ENCODE measurements at places on chromosomes 13 and 19.

DNA sequence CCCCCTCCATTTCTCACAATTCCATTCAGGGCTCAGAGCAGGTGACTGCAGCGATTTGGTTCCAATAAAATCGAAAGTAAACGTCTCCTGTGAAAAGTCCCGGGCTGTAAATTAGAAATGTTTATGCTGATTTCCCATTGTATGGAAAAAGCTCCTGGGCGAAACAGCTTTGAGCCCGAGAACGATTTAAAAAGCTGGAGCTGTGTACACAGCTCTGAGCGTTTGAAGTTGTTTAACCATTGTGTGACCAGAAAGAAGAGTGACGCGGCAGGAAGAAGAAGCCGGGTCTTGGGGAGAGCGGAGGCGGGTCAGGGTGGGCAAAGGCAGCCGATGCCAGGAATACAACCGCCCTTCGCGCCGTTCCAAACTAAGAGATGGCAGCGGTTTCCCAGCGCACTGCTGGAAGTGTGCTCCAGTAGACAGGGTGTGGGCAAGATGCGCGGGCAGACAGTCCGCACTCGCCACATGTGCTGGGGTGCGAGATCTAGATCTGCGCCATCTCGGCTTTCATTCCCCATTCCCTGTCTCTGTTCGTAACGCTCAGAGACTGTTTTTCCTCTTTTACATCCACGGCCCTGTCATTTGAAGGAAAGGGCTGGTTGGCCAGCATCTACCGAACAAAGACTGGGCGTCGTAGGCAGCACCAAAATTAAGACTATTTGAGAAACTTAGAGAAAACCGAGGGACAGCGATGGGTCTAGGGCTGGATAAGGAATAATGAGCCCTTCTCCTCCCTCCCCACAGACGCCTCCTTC is 960 bp upstream of the GSX1 start:
- DNase-seq = no peak

- no peak for DNase-seq
Observed at GRCh38 chr13:74074723-74075122, 59.5 kb downstream of the KLF12 start.

DNA sequence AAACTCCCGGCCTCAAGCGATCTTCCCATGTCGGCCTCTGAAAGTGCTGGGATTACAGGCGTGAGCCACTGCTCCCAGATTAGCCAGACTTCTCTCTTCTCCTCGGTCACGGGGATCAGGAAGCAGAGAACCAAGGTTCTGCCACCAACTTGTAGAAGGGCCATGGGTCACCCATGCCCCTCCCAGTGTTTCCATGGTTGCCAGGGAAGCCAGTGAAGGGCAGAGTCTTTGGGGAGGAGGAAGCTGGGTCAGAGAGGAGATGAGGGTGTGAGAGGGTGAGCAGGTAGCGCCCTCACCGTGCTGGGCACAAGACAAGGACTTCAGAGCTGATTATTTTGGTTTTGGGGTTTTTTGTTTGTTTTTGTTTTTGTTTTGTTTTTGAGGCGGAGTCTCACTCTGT is 77.1 kb downstream of the GNG7 start:
- DNase-seq = no peak

- DNase-seq = no peak
Observed at GRCh38 chr19:29120466-29120865, 92.5 kb downstream of the UQCRFS1 start.

GRCh38 chr19:44943801-44944249 is 1.8 kb downstream of the APOC4 start:
- DNase-seq = no peak

GRCh38 chr19:35055715-35056179 is 14.2 kb downstream of the HPN start:
- DNase-seq = no peak

- no peak for DNase-seq
Observed at GRCh38 chr13:43127827-43128226, 104.4 kb downstream of the DNAJC15 start.

DNA sequence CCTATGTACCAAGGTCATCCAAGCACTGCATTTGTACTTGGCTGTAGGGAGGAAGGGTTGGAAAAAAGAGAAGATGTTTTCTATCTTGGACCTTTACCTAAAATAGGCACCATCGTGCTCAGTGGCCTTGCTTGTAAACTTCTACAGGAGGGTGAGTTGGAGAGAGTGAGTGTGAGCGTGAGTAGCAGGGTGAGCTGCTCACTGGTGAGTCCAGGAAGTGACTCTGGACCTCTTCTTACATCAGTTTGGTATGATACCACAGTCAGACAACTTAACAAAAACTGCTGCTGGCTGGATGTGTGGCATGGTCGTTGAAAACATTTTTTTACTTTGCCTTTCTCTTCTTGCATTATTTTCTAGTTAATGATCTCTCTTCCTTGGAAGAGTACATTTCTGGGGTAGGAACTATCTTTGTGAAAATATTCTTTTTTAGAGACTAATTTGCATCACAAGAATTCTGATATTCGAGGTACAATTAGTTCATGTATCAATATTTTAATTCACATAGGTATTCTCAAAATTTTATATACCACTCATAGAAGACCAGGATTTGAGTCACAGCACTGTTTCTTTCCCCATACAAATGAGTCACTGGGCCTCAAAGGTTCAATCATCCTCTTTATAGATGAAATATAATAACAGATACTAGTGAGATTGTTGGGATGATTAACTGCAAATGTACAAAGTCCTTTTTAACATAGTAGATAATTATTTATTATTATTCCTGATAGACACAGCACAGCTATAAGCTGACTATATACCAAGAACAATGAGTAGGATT is 651 bp downstream of the SERPINE3 start:
- no peak for DNase-seq

GRCh38 chr19:44260343-44260681 is 626 bp downstream of the ZNF233 start:
- no peak for DNase-seq

- no peak for DNase-seq
Observed at GRCh38 chr13:46660416-46660815, 107.4 kb downstream of the LRCH1 start.

GRCh38 chr19:8702350-8702749 is 3.8 kb upstream of the ACTL9 start:
- DNase-seq = no peak

GRCh38 chr13:28041501-28041900 is 53.0 kb upstream of the URAD start:
- no peak for DNase-seq

GRCh38 chr19:10086591-10087192 is 575 bp downstream of the SHFL start:
- no peak for DNase-seq

DNA sequence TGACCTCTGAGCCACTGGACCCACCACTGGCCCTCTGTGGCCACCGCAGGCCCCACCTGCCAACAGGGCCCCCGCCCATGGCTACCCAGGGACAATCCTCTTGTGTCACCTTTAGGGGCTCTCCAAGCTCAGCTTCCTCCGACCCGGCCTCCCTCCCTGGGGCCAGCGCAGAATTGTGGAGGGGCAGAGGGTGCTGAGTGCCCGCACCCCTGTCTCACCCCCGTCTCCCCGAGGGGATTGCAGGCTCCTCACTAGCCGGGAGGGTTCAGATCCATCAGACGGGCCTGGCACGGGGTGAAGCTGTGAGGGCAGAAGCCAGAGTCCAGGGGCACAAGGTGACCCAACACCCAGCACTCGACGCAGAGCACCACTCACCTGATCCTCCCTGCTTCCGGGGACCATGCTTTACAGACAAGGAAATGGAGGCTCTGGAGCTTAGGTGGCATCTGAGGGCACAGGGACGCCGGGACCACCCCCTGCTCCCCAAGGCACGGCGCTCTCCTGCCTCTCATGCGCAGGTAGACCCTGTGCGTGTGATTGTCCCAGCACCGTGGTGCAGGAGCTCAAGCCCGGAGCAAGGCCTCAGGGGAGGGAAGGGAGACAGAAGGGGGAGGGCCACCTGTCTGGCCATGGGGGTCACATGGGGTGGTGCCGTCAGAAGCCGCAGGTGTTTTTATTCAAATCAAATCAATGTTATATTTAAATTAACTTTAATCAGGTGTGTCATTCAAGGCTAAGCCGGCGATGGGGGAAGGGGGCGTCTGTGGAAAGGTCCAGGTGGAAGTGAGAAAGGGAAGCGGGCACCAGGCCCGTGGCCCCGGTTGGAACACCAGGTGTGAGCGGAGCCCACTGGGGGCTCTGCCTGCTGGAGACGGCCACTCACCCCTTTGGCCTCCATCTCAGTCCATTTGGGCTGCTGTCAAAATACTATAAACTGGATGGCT is 21.6 kb upstream of the SPACA7 start:
- DNase-seq = no peak

- DNase-seq = no peak
Observed at GRCh38 chr19:15114153-15114540, 6.9 kb downstream of the SYDE1 start.

DNA sequence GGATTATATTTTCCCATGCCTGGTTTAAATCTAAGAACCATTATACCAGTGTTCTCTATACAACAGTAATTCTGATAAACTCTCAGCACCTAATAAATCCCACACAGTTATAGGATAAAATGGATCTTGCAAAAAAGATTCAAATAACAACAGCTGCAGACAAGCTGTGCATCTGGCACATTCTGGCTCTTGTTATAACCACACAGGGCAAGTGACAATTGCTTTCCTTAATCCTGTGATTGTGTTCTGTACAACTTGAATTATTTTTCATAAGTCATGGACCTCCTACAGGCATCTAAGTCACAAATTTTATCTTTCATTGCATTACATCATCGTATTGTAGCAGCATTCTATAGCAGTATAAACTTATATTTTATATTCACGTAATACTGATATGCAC is 948.3 kb downstream of the SLITRK1 start:
- DNase-seq = no peak

DNA sequence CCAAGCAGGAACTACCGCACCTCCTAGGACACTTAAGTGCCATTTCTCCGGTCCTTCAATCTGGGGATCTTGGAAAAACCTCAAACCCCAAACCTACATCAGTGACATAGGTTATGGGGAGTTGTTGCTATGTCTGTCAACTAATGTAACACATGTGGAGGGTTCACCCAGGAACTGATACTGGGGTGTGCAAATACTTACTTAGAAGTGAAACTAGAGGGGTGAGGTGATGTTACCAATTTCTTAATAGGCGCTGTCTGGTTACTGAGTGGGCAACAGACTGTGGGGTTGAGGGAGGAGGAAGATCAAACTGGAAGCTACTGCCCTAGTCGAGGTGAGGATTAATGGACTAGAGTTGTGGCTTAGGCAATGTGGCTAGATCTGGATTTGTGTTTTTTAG is 1.9 kb downstream of the ZNF586 start:
- DNase-seq = no peak

DNA sequence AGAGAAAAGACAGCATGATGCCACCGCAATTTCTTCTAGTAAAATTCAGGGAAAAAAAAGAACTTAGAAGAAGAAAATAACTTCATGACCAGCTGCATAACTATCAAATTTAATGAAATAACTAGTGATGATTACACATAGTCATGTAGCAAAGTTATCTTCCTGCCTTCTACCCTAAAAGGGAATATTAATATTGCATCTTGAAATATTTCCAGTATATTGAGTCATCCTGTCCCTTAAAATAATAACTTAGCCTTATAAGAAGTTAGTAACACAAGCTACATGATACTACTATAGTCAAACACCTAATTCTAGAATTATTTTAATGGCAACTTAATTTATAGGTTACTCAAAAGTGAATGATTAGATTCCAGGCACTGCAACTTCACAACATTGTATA is 289.2 kb downstream of the KLF12 start:
- no peak for DNase-seq

- no peak for DNase-seq
Observed at GRCh38 chr19:38959618-38960017, 15.9 kb downstream of the FBXO17 start.

GRCh38 chr13:35160896-35161295 is 218.8 kb downstream of the NBEA start:
- DNase-seq = no peak

- DNase-seq = no peak
Observed at GRCh38 chr19:49838885-49839588, 11.9 kb upstream of the PTOV1 start.

DNA sequence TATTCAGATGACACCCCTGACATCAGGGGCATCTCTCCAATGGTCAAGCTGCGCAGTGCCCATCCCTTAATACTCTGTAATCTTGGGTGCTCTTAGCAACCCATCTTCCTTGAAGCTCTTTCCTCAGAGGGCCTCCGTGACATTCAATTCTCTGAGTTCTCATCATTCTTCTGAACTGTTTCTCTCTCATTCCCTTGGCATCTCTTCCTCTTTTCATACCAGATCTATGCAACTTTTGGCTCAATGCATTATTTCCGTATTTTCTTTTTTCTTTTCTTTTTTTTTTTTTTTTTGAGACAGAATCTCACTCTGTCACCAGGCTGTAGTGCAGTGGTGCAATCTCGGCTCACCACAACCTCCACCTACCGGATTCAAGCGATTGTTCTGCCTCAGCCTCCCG is 53.9 kb downstream of the PCDH8 start:
- no peak for DNase-seq

DNA sequence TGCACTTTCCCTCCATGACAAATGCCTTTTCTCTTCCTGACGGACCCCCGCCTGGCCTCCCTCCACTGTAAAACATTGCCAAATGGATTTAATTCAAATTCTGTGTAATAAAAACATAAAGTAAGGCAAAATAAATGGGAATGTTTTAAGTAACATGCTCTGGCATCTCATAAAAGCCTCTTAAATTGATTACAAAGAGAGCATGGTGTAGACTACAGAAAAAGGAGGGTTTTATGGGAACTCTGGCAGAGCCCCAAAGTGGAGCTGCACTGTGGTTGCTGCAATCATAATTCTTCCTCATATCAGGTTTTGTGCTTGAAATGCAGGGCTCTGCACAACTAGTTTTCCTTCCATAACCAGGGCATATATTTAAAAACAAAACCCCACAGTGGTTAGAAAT is 44.3 kb upstream of the SIAH3 start:
- no peak for DNase-seq

- no peak for DNase-seq
Observed at GRCh38 chr19:49294401-49294800, 30.6 kb downstream of the SLC6A16 start.

DNA sequence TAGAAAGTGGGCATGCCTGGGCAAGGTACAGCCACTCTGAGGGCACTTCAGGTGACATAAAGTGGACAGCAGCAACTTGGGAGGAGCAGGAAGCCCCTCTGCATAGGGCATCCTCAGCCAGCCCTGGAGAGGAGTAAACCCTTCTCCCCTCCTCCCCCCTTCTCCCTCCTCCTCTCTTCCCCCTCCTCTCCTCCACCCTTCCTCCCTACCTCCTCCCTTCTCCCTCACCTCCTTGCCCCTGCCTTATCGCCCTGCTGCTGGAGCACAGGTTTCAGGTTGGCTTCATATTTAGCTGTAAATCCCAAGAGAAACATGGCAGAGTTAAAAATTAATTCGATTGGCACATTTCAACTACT is 30.5 kb upstream of the ATP12A start:
- DNase-seq = no peak

GRCh38 chr19:3513229-3514140 is 7.4 kb downstream of the FZR1 start:
- no peak for DNase-seq

DNA sequence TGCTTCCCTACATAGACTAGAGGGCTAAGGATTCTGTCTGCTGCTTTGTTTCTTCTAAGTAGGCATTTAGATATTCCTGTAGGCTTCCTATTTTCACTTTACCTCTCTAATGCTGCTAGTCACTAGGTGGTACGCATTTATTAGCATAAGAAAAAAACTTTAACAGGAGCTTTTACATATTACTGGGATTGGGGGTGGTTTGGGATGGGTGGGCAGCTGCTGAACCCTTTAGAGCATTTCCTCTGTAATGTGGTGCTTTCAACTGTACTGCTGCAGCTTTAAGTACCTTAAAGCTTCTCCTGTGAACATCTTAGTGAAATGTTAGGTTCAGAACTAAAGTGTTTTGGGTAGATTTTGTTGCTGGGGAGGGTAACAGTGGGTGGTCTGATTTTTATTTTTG is 92.6 kb downstream of the ZNF486 start:
- DNase-seq = no peak

- no peak for DNase-seq
Observed at GRCh38 chr13:110121422-110122083, 185.4 kb downstream of the COL4A1 start.

All from cortex of kidney (tissue), 1 donor.